Stimulated activated CD8-positive, alpha-beta memory T cell treated with anti-CD3 and anti-CD28 coated beads, Interleukin-7, amount 100 ng/mL, for 4 hours (primary cell): ENCODE measurements at places on chromosomes 11 and 22.

DNA sequence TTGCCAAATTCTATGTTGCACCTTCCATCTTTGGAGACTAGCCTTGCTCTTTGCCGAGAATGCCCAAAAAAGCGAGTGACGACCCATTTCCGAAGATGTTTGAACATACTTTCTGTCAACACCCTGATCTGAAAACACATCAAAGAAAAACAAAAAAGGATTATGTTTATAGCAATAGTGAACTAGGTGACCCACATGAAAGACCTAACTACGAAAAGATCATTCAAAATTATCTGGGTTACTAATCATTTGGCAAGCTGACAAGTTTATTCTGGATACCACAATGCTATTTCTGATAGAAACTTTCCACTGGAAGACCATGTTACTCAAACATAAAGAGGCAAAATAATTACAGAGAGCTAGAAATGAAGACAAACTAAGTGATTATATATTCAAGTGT, 27.0 kb downstream of the KCNJ1 start:
- DNase-seq, result no peak

- no peak for DNase-seq
These were observed 1.6 kb downstream of the CRACR2B start for GRCh38 chr11:829176-829846.

- DNase-seq, result no peak
These were observed 120.6 kb downstream of the MICAL3 start for GRCh38 chr22:17903564-17904295.

DNA sequence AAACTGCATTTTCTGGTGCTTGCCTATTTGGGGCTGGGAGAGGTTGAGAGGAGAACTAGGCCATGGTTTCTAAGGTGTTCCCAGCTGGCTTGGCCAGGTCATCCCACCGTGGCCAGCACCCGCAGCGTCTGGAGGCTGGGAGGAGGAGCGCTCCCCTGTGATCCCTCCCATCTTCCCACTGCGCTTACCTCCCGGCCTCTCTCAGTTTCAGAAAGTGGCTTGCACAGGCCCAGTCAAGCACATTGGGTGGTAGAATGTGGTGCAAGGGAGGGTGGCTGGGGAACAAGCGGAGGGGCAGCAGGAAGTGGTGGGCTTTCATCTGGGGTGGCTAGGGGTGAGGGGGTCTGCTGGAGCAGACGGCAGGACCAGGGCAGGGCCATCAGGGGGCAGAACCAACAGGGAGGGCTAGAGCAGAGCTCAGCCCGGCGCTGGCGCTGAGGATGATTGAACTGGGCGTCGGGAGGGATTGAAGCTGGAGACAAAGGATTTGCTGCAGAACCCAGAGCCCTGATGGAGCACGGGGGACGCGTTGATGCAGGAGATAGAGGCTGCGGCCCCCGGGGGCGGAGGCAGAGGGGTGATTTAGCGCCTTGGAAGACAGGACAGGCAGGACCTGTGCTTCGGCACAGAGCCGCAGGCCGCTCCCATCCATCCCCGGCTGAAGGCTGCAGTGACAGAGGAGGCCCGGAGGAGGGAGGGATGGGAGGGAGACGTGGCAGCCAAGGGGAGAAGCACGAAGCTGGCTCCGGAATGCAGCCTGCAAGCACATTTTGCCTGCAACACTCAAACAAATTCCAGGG, 76.0 kb downstream of the TRIM29 start:
- no peak for DNase-seq

DNA sequence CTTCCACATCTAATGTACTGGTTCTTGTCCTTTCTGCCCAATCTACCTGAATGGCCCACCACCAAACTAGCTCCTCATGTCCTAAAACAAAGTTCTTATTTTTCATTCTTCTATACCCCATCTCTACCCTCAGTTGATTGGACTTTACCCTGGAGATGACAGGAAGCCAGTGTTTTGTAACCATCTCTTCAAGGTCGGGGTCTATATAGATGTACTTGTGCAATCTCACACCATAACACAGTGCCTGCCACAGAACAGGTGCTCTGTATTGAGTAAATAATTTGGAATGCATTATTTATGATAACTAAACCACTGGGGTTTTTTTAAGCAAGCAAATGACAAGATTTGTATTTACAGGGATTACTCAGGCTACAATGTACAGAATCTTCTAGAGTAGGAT, 76.7 kb upstream of the FAM181B start:
- DNase-seq, result no peak

- DNase-seq, result no peak
These were observed 31.0 kb upstream of the ST14 start for GRCh38 chr11:130128626-130129025.

- DNase-seq, result no peak
These were observed 19.2 kb downstream of the GLYATL1 start for GRCh38 chr11:58958500-58958899.

DNA sequence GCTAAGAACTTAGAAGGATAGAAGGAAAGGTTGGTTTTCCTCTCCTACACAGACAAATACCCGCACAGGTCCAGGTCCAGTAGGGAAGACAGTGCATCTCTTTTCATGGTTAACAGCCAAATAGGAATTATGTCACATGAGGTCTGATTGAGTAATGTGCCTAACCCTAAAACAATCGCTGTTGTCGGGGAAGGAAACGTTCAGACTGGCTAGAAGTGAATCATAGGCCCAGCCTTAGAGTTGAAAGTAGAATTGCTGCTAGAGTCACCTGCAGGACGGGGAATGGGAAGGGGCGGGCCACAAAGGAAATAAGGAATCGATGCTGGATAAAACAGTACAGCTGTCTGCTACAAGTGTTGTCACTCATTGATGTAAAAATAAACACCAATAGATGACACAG, 12.4 kb upstream of the HTATIP2 start:
- no peak for DNase-seq

DNA sequence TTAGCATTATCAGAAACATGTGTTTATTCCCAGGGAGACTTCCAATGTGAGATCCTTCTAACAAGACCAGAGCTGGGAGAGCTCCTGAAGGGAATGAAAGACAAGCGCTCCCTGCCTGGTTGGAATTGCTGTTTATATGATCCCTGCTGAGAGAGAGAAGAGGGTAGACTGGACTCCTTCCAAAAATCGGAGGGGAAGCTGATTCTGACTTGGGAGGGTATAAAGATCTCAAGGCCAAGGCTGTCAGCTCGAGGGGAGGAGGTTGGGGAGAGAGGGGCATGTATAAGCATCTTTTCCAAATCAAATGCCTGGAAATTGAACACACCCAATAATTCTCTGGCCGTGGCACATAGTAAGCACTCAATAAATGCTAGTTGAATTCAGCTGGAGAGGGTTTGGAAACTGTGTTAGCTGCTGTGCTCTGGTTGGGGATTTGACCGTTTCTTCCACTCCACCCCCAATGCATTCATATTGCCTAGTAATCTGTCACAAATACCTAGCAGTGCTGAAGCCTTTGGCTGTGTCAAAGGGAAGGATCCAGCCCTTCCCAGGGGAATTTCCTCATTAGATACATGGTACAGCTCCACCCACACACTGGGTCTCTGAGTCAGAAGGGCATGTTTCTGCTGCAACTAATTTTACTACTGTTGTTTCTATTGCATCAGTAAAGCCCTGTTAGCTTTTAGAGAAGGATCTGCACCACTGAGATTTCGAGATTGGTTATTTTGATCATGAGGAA, 61.5 kb downstream of the CACNG2 start:
- no peak for DNase-seq

- DNase-seq, result no peak
These were observed 217.6 kb upstream of the CARD18 start for GRCh38 chr11:105357146-105357545.

GRCh38 chr11:44368886-44369285, 58.9 kb upstream of the ALX4 start:
- DNase-seq, result no peak

DNA sequence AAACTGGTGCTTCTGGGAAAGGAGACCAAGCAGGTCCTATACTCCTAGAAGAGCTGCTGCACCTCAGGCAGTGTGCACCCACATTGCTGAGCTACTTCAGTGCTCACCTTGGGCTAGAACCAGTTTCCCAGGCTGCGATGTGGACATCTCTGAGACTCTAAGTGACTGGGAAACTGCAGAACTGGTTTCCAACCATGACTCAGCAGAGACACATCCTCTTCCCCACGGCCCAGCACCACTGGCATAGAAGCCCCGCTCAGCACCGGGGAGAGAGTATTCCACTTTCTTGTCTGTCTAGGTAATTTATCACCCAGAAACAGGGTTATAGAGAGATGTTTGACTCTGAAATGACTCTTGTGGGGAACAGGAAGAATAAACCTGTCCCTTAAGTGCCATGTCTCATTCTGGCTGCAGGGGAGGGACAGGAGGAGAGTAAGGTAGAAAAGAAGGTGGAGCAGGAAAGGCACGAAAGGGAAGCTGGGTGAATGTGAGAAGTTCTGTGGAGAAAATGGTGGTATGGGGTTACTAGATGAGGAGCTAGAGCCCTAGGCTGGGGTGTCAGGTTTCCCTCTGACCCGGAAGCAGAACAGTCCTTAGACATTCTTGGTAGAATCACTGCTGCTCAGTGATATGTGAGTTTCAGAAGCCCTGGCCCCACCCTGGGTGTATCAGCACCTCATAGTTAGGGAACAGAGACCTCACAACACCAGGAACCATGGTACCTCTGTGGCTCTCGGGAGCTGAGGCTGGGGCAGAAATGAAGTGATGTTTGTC, 340.4 kb upstream of the NCAM1 start:
- no peak for DNase-seq

GRCh38 chr22:42869888-42870480, 12.9 kb upstream of the ARFGAP3 start:
- DNase-seq, result no peak

DNA sequence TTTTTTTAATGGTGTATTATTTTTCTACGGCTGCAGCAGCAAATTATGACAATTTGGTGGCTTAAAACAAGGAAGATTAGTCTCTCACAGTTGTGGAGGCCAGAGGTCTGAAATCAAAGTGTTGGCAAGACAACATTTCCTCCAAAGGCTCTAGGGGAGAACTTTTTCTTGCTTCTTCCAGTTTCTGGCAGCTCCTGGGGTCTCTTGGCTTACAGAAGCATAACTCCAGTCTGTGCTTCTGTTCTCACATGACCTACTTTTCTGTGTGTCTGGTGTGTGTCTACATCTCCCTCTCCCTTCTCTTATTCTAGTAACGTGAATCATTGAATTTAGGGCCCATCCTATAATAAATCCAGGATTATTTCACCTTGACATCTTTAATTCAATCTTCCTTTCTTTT, 551.9 kb upstream of the LUZP2 start:
- no peak for DNase-seq

GRCh38 chr11:80616070-80616800, 1175.4 kb upstream of the TENM4 start:
- no peak for DNase-seq

DNA sequence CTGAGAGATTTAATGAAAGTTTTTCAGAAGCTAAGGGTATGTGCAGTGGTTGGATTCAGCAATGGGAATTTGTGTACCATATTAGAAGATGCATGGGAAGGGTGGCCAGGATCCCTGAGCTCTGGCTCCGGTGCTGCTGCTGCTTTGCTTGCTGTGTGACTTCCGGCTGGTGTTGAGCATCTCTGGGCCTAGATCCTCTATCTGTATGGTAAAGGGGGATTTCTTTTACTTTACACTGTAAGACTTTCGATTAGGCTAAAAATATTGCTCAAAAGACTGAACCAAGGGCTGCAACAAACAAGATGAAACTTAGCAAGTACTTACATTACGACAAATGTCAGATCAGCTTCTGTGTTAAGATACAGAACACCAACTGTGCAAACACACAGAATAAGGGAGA, 39.1 kb downstream of the XRRA1 start:
- DNase-seq, result no peak

DNA sequence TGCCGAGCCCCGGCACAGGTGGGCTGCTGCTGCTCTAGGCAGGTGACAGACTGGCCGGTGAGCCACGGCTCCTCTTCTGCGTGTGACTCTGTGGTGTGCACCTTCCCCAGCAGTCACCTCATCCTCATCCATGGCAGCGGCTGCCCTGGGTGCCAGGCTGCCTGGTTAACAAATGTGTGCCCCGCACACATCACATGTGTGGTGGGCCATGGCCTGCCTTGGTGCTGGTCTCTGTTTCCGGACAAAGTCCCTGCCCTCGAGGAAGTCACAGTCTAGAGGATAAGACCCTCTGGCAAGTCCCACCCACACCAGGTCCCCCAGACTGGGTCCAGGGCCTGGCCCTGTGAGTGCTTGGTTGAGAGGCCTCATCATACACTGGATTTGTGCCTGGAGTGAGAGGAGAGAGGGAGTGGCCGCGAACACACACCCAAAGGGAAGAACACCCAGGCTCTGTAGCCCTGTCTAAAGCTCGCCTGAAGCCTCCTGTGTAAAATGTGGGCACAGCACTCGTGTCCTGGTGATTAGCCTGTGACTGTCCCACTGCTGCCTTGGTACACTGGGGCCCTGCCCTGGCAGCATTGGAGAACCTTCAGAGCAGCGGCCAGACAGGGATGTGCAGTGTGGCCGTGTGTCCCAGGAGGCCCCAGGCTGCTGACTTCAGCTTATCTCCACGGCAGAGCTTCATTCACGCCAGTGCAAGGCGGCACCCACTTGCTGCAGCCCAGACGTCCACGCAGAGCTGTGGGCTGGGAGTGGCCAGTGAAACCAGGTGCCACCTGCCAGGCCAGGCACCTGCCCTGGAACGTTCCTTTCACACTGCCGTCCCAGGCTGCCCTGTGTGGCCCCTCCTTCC, 269.9 kb downstream of the TBC1D22A start:
- no peak for DNase-seq

DNA sequence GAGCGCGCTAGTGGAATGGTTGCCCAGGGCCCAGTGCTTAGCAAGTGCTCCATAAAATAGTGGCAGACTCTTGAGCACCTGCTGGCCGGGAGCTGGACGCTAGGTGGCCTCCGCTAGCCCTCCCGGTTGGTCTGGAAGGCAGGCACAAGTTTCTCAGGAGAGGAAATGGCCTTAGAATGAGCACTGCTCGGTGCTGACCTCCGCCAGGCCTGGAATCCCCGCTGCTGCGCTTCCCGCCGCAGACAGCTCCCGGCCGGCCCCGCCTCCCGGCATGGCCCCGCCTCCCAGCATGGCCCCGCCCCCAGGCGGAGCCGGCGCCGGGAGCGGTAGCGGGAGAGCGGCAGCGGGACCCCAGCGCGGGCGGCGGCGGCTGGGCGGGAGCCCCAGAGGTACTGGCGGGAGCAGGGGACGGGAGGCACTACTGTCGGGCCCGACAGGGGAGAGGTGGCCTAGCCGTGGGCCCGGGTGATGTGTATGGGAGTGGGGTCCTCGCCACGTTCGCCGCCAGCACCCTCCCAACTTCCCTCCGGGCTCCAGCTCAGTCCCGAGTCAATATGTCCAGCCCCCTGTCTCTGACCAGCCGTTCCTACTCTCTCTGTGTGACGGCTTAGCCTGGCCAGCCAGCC, at the start of gene SIPA1:
TSS of gene SIPA1 (plus strand) at position 308 of the 626 bp plus-strand sequence. CDS start 2,821 bp downstream, outside the sequence.
- DNase-seq, result peak; percentile 65

DNA sequence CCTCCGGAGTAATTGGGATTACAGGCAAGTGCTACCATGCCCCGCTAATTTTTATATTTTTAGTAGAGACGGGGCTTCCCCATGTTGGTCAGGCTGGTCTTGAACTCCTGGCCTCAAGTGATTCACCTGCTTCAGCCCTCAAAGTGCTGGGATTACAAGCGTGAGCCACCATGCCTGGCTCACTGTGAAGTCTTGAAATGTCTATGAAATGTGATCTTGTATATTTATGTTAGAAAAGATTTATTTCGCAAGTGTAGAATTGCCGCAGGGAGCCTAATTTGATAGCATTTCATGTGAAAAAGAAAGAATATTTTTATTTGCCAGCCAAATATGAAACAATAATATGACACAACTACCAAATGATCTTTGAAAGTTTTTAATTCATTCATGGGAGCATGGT, 52.1 kb downstream of the GRAMD1B start:
- DNase-seq, result no peak

- DNase-seq, result no peak
These were observed 36.0 kb downstream of the PARVA start for GRCh38 chr11:12413141-12414052.
